Midbrain (tissue), 1 donor: ENCODE measurements at places on chromosomes 3 and 15.

DNA sequence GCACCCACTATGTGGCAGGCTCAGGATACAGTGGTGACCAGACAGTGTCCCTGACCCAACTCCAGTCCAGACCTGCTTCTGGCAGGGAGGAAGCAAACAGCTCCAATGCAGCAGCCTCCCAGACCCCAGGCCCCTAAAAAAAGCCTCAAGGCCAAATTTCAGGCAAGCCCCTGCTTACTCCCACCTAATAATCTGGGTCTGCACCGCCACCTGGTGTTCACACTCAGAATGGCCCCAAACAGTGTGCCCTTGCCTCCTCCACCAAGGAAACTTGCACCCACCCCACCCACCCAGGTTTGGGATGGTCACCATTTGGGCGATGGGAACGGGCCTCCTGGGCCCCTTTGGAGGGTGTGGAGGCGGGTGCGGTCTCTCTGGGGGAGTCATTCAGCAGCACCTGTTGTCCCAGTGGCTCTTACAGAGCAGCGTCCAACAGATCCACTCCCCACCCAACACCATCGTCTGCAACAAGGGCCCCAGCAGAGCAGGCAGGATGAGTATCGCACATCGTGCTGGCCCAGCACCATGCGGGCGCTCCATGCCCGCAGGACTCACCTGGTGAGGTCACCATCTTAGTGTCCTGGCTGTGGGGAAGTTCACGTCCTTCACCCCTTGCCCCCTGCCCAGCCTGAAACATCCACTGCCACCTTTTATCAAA lies 17.3 kb downstream of the C3orf18 start:
- peak; percentile 10 for DNase-seq

GRCh38 chr3:175082631-175083030 lies 223.5 kb downstream of the NAALADL2 start:
- no peak for DNase-seq

DNA sequence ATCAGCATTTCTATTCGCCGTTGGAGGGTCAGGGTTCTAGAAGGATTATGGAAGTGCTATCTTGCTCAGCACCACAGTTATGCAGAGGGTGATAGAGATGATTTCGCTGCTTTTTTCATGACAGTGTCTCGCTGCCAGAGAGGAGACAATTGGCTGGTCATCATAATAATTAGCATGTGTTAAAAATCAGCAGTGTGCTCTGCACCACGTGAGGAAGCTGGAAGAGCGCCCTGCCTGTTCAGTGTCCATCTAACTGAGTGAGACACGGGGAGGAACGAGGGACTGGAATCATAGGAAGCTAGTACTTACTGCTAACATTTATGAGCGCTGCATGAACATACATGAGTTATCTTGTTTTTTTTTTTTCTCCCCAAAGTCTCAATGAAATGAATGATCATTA lies 116.2 kb upstream of the PLAAT1 start:
- peak; percentile 58 for DNase-seq

GRCh38 chr3:108826309-108827187 lies 4.0 kb downstream of the TRAT1 start:
- no peak for DNase-seq

- DNase-seq = no peak
Measured at GRCh38 chr15:88036154-88036839, 220.2 kb downstream of the NTRK3 start.

GRCh38 chr3:150607267-150608065 lies 4.3 kb downstream of the SELENOT start:
- no peak for DNase-seq

DNA sequence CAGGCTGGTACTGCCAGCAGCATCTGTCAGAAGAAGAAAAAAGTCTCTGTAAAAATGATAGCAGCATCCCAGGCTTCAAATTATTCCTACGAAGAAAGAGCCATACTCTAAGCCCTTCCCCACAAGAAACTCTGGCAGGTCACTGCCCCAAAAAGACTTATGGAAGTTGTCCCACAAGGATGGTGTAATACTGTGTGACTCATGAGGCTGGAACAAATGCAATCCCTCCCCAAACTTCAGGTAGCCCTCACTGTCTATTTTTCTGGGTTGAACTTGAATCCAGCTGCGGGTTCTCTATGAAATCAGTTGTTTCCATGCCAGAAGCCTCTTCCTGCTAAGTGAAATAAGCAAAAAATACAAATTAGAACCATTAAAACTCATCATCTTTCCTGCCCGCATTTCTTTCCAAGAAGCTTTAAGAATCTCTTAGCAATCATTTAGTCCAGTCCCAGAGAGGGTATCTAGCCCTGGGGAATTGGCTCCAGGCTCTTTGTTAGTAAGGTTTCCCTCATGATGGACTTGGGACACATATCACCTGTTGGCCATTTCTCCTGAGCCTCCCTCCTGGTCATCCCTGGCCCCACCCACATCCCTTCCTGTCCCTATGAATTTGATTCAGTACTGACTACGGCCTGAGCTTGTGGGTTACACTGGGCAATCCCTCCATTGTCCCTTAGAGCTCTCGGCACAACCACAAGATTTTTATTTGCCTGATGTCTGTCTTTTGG lies 51.7 kb downstream of the FAM174B start:
- no peak for DNase-seq

DNA sequence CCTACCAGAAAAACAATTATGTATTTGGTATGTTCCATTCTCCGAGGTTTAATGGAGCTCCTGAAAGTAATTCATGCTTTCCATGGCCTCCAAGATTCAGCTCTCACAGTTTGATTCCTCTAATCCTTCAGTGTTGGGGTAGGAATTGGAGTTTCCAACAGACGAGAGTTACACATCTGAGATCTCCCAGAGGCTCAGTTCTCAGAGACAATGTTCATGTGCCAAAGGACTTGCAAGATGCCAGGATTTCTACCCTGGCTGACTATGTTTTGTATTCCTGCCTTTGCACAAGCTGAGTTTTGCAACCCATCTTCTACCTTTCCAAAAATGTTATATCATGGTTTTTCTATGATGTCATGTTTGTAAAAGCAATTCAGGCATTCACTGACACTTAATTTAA lies 322.9 kb downstream of the ERC2 start:
- DNase-seq = no peak

GRCh38 chr3:173473237-173473636 lies 75.7 kb downstream of the NLGN1 start:
- DNase-seq = no peak

DNA sequence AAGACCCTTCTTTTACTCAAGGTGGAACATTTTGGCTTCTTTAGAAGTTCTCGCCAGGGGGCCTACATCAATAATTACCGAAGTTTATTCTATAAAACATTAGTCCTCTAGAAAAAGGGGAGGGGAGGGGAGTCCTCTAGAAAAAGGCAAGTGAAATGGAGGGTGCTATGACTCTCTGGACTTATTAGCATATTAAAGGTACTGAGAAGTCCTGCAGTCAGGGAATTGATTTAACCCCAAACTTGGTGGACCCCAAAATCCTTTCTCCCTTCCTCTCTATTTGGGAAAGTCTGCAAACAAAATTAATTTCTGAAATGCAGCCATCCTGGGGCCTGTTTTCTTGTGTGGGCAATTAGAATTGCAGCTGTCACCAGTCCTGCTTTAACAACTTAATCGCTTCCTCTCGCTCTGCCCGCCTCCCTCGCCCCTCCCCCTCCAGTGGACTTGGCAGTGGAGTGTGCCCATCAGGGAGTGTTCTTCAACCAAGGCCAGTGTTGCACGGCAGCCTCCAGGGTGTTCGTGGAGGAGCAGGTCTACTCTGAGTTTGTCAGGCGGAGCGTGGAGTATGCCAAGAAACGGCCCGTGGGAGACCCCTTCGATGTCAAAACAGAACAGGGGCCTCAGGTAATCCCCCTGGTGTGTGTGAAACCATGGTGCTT lies 18.9 kb upstream of the LRRK1 start:
- no peak for DNase-seq

DNA sequence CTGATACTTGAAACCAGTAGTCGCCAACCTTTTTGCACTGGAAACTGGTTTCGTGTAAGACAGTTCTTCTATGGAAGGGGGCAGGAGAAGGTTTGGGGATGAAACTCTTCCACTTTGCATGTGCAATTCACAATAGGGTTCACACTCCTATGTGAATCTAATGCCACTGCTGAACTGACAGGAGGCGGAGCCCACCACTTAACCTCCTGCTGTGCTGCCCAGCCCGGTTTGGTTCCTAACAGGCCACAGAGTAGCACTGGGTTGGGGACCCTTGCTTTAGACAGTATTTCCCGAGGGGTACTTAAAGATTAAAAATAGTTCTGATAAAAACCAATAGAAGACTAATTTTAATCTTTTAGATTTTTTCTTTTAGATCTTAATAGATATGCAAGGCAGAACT lies 11.1 kb downstream of the TFG start:
- no peak for DNase-seq

DNA sequence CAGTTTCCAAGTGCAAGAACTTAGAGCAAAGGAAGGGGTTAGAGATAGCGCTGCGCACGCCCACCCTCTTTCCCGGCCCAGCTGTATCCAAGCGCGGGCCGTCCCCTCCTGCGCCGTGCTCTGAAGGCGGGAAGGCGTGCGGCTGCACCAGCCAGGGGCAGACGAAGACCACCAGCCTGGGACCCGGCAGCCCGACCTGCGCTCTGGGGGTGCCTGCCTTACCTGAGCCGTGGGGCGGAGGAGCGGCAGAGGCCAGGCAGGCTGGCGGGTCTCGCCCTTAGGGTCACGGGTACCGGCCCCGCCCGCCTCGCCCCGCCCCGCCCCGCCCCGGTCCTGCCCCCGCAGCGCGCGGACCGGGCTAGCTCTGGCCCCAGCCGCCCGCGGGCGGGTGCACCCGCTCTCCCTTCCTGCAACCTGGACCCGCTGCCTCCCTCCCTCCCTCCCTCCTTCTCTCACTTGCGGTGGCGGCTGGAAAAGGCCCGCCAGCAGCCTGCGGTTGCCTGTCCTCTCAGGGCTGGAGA lies at the start of gene WDR72:
WDR72 (minus strand) TSS at position 253 of the 521 bp plus-strand sequence. CDS start 26,514 bp downstream, outside the sequence.
- DNase-seq = no peak

DNA sequence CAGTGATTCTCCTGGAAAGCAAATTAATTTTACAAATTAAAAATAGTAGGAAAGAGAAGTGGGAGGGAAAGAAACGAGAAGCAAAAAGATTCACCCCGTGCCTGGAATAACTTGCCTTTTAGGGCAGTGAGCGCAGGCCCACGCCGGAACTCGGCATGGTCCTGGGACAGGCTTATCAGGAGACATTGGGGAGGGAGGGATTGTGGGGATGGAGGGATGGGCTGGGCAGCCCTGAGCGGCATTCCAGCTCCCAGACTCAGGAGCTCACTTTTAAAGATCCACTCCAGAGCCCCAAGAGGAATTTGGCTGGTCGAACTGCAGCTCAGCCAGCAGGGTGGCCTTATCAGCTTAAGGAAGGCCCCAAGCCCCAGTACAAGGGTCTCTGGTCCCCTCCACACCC lies 117.9 kb downstream of the ADCY5 start:
- no peak for DNase-seq

DNA sequence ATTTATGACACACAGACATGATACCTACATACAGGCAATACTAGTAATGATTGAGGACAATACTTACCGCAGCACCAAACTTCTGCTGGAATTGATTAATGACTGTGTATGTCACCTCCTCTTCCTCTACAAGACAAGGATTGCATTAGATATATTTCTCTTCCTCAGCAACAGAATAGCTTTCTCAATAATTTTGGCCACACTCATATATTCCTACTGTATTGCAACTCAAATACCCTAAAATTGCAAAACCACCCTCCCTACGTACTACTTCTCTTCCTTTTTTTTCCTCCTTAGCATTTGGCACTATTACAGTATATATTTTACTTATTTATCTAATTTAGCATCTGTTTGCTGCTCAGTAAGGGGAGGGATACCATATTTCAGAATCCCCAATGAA lies 14.8 kb downstream of the EXD1 start:
- DNase-seq = no peak

GRCh38 chr3:146454796-146455195 lies 14.6 kb downstream of the PLSCR2 start:
- no peak for DNase-seq

DNA sequence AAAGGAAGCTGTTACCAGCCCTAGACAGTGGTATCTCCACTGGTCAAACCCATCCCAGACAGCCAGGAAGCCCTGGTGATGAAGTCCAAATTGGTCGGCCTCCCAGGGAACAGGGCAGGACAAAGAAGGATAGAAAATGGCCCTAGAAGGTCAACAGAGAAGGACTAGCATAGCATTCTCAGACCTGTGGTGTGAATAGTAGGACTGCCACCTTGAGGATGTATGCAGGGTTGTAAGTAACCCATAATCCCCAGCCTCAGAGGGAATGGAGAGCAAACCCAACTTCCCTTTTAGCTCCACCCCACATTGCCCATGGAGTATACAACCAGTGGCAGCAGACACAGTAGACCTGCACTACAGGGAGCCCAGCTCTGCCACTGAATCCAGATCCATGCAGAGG lies 68.6 kb upstream of the EIF1B start:
- DNase-seq = no peak
